LoVo (cell line): ENCODE measurements at places on chromosomes 6 and 20.

DNA sequence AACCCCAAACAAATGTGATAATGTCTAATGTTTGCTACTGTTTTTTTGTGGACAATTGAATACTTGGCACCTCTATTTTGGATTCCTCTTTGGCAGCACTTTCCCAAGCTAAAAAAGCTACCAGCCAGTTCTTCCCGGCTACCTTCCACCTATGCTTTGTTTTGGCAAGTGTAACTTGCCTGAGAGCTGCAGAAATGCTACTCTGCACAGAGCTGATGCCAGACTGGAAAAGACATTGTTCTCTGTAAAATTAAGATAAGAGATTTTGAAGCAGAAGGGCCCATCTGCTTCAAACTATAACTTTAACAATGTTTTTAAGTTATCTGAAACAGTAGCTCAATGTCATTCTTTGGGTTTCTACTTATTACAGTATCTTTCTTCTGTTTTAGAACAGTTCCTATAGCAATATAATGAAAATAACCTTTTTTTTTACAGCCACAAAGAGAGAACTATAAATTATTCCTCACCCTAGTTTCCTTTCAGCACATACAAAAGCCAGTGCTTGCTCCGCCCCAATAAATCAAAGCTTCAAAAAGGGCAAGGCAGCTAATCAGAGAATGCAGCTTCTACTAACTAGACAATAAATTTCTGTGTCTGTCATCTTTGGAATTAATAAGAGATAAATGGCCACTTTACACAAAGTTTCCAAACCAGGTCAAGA, 183.1 kb downstream of the UBE3D start:
- no peak for DNase-seq

GRCh38 chr20:38075161-38075998, 41.8 kb downstream of the RPRD1B start:
- DNase-seq, result no peak

- no peak for DNase-seq
These were observed 44.0 kb downstream of the SCAND1 start for GRCh38 chr20:35910254-35910653.

DNA sequence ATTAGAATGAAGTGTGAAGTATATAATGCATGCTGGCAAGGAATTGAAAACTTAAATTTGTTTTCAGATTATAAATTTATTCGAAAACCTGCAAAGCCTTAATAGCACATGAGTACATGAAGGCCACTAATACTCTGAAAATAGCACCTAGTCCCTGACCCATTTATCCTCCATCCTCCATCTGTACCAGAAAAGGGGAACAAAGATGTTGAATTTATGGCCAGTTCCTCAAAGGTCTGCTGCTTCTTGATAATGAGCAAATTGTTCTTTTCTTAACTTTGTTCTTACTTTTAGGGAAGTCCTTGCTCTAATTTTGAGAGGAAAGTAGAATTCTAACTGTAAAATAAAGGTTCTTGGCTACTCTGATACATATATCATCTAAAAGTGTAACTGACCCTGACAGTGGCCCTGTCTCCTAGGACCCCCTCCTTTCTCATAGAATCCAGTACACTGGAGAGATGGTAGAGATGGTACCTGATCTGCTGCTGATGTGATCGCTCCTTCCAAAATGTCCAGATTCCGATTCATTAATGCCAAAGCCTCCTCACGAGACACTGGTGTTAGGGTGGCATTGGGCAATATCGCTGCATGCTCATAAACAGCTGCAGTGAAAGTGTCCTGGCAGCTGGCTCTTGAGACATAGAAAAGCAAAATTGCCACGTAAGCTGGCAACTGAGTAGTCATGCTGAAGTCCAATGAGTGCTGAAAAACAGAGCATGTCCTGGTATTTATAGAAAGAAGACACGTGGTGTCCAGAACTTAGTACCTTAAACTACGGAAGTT, at the start of gene VNN1:
Gene VNN1, minus strand, starts transcription at position 704 of the 783 bp plus-strand sequence. Its CDS starts 20 bp downstream, at position 684.
- no peak for DNase-seq

DNA sequence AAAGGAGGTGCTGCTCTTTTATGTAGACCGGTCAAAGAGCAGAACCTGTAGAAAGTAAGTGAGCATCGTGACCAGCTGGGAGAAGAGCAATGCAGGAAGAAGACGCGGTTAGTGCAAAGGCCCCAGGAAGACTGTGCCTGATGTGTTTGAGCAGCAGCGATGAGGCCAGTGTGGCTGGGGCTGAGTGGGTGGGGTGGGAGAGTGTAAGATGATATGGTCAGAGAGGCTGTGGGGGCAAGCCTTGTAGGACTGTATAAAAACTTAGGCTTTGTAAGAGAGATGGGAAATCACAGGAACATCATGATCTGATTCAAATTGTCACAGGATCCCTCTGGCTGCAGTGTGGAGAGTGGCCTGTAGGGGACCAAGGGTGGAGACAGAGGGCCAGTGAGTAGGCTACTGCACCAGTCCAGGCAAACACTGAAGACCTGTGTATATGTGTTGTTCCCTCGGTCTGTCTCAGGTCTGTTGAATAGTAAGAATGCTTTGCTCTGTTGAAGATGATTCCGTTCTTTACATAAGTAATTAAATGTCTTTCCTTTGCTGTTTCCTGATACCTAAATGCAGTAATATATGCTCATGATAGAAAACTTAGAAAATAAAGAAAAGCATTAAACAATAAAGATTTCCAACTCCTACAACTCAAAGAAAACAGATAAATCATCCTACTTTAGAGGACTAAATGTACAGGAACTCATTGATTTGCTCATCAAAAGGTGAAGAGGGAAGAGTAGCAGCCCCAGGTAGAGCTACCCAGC, 23.6 kb upstream of the WFDC2 start:
- DNase-seq, result peak; percentile 19
